Stimulated activated CD8-positive, alpha-beta memory T cell treated with anti-CD3 and anti-CD28 coated beads, Interleukin-15, amount 100 ng/mL, for 24 hours (primary cell): ENCODE measurements at places on chromosomes 4 and X.

DNA sequence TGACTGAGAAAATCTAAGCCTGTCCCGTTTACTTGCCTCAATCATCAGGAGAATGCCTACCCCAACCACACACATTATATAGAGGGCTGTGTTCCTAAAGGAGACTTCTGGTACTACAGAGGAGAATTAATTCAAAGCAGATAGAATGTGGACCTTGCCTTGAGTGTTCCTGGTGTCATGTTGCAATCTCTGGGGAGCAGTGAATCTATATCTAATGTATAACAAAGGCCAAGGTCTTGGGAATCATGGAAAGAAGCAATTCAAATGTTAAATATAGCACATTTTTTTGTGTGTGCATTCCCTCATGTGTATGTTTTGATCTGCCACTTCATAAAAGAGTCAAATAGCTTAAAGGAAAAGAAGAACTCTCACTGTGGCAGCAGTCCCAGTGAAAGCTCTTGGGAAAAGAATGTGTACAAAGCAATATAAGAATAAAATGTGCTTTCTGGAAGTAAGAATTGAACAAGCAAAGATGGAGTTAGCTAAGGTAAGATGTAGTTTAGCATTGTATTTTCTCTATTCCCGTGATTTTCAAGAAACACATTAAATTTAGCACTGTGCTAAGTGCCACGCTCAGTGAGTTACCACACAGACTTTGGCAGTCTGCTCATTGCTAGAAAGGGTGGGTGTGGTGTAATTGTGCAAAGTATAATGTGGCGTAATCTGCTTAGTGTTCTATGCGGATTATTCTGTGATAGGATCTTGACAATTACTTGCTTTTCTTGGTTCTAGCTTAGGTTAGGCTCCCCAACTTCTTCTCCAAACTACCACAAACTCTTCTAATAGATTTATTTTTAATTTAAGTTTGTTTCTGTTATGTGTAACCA, 13.7 kb downstream of the ADH6 start:
- no peak for DNase-seq

DNA sequence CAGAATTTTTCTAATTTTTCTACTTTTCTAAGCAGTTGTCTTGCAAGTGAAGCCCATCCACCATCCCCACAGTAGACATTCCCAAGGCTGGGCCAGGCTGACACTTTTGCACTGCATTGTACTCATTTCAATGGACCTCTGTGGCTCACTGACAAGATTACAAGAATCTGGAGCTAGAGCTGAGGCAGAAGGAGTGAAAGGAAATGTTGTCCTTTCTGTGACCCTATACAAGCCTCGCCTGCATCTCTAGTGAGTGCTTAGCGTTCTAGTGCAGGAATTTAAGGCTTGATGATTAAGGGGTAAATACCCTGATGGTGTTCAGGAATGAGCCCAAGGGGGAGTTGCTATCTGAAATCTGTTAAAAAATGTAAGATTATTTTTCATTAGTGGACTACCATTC, 6.3 kb downstream of the MAGED1 start:
- DNase-seq, result no peak

DNA sequence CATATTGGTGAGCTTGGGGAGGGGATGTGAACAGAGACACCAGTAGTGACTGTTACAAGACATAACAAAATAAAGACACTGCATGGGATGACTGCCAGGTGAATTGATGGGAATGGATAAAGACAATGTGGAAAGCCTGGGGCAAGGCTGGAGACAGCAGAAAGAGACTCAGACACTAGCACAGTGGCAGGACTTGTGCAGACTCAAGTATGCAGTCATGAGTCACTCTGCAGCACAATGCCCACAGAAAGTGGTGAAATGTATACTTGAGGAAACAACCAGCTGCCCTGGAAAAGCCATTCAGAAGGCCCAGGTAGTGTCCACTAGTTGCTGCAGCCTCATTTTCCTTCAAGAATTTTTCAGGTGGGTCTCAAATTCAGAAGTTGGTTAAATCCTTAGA, 452.3 kb downstream of the MID1IP1 start:
- DNase-seq, result no peak

- DNase-seq, result no peak
These were observed 91.0 kb downstream of the ARHGAP24 start for GRCh38 chr4:85565761-85566480.

DNA sequence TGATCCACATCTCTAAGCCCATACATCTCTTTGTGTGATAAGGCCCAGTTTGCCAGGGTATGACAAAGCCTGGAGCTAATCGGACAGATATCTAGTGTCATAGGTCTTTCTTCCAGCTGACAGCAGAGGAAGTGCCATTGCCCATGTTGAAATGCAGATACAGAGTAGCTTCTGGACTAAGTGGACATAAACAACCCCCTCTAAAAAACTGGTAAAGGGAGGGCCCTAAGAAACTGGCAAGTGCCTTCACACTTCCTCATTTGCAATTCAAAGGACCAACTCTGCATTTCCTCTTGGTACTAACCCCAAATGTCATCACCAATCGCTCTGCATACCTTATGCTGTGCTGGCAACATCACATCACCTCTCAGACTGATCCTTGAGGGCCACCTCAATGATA, 20.8 kb downstream of the ARHGEF6 start:
- no peak for DNase-seq

DNA sequence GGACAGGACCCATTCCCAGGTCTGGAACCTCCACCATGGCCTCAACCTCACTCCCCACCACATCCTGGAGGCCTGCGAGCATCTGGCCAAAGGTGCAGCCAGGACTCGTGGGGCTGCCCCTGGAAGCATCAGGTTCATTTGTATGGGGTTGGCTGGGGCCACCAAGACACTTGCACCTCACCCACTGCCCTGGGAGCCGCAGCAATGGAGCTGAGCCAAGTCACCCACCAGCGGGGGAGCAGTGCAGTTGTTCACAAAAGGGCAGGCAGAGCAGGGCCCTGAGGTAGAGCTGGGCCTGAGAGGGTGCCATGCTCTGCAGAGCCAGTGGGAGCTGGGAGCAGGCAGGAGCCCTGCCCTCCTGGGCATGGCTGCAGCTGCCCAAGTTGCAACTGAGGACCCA, 163.5 kb downstream of the FAM47A start:
- DNase-seq, result no peak

GRCh38 chr4:152513078-152513477, 22.8 kb downstream of the FBXW7 start:
- DNase-seq, result no peak

DNA sequence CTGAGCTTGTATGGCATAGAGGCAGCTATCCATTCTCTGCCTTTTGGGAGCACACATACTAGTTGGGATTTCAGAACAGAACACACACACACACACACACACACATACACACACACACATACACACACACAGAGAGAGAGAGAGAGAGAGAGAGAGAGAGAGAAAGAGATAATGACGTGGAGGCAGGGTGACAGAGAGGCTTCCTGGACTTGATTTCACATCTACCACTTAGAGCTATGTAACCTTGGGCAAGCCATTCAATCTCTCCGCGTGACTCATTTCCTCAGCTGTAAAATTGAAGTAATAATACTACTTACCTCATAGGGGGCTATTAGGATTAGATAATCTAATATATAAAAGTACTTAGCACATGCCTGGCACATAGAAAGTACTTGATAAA, 12.3 kb upstream of the GRIA3 start:
- DNase-seq, result no peak

DNA sequence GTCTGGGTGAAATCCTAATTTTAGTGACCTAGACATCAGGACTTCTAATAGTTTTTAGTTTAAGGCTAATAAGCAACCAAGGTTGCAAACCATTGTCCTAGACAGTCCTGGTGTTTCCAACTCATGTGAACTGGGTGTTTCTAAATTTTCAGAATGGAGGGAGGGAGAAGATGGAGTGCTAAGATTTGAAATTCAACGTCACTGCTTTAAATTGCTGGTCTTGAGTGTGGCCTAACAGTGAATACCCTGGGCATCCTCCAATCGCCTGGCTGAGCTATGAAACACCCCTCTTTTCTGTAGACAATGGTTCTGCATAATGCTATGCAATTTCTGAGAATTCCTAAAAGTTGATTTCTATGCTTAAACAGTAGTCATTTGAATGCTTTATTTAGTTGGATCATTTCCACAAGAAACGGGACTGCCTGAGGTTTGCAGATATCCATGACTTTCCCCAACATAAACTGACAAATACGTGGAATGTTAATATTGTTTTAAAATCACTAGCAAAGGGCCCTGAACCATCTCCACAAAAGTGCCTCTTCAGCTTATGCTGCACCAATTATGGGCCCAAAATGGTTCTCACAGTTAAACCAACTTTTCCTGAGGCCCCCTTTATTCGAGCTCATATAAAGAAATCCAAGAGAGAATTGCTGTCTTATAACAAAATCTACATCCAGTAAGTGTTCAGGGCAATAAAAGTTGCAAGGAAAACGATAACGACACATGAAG, 1.1 kb downstream of the FBXL5 start:
- no peak for DNase-seq

DNA sequence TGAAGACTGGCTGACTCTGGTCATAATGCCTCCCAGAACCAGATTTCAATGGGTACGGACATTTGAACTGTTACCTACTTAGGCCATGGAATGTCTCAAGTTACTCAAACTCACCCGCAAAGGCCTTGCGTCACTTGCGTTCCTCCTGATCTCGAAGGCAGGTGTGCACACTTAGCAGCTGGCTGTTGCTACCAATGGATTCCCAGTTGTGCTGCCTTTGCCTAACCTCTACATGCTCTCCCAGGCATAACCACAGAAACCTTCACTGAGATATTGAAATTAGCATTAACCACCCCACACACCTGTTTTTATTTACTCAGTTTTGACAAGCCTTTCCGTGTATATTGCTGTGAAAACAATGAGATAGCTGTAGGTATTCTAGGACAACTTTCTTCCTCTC, 2.8 kb downstream of the ERVMER34-1 start:
- no peak for DNase-seq

GRCh38 chr4:112604589-112604988, 32.1 kb downstream of the ZGRF1 start:
- DNase-seq, result no peak

- no peak for DNase-seq
These were observed 327.4 kb downstream of the KCTD8 start for GRCh38 chr4:44121210-44121609.

DNA sequence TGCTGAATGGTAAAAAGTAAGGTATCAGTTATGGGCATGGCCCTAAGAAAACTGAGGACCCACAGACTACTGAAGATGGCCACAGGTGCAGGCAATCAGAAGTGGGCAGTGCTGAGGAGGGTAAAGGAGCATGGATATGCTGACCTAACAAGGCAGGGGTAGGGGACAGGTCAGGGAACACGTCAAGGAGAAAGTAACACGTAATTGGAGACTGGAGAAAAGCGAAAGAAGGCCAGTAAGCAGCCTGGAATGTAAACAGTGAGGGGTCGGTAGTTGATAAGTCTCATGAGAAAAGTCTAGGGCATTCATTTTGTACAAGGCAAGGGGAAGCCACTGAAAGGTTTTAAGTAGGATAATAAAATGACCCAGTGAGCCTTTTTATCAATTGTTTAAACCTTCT, 153.3 kb downstream of the PRDM5 start:
- no peak for DNase-seq

DNA sequence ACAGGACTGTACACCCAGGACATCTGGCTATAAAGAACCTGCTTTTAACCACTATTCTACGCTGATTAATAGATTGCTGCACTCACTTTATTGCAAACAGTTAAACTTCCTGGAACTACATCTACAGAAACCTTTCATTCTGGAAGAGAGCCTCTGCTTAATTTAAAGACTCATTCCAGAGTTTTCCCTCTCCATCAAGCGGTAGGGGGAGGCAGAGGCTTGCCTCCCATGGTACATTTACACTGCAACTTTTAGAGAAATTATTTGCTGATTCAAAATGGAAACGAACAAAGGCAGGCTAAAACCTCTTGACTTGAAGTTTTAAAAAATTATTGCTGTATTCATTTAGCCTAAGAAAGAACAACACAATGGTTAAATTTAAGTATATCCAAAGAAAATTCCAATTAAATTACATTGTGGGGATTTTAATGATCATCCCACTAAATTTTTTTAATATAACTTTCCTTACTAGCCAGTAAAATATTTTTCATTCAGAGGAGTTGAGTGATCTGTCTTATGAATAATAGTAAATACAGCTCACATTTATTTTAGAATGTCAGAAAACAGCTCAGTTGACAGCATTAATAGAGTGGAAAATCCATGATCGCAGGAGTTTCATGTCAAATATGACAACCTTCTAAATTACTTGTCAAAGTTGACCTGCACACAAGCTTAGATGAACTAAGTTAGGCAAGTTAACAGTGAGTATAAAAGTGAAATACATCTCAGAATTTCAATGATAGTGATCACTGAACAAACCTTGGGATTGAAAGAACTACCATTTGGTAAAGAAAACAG, 46.3 kb upstream of the PCDH10 start:
- DNase-seq, result no peak

DNA sequence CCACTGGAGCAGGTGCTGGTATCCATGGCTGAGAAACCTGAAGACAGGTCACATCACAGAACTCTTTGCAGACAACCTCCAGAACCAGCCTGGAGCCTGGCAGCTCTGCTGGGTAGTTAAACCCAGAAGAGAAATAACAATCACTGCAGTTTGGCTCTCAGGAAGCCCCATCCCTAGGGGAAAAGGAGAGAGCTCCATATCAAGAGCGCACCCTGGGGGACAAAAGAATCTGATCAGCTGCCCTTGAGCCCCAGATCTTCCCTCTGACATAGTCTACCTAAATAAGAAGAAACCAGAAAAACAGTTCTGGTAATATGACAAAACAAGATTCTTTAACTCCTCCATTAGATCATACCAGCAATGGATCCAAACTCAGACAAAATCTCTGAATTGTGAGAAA, 823.2 kb upstream of the FRG1 start:
- DNase-seq, result no peak

DNA sequence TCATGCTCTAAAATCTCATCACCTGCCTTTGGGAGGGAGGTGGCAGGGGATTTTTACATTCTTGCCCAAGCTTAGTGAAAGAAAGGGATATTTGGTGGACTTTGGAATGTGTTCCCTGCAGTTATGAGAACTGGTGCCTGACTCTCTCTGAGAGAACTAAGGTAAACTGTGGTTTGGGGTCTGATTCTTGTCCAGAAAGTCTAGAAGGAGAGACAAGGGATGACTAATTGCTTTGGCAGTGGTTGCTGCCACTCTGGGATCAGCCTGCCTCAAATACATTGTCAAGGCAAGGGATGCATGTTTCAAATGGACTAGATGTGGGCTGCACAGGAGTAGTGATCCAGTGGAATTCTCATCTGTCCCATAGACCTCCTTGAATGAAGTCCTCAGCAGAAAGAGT, 115.2 kb downstream of the DDIT4L start:
- DNase-seq, result no peak

DNA sequence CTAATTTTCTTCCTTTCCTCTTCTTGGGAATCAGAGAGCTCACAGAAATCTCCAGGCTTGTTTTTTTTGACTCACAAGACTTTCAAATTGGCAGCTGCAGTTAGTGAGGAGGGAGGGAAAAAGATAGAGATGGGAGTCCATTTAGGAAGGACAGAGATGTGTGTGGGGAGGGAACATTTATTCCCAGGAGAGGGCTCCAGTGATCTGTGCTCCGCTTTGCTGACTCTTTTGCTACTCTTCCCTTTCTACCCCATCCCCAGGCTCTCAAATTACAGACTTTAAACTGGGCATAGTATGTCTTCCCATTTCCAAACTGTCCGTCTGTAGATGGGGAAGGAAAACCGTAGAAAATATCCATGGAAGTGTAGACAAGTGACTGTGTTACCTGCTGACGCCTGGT, 39.1 kb upstream of the UCP1 start:
- no peak for DNase-seq

- no peak for DNase-seq
These were observed 8.2 kb upstream of the PPP2R2C start for GRCh38 chr4:6480534-6481088.
